ENCODE measurements at places on chromosomes 12 and 14. TPM values are rescaled to one million over a fixed set of nuclear protein-coding genes. Genes with fewer than 3 reads are reported as not detected.

GRCh38 chr12:130133851-130134562 lies 28.3 kb upstream of the FZD10 start:
- DNase-seq: no peak

DNA sequence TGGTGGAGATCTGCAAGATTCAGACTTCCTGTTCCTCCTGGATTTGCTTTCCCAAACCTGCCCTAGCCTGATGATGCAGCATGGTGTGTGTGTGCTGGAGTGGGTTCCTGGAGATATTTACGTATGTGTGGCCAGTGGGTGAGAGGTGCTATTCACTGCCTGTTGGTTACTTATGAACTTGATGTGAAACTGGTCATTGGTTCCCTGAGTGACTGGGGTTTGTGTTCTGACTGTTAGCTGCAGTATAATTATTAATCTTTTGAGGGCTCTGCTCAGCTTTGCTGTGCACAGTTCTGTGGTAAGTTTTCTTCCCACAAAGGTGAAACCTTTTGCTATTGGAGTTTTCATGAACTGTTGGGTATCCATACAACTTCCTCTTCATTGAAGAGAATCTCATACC lies 541.8 kb upstream of the FBXO33 start:
- DNase-seq: no peak

The OVCH1 gene
- total RNA-seq: 0.21 TPM

DNA sequence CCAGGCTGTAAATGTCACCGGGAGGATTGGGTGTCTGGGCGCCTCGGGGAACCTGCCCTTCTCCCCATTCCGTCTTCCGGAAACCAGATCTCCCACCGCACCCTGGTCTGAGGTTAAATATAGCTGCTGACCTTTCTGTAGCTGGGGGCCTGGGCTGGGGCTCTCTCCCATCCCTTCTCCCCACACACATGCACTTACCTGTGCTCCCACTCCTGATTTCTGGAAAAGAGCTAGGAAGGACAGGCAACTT lies 1.3 kb downstream of the GAPDH start:
- no peak for DNase-seq

The MAPK1IP1L gene
- total RNA-seq: 22.9 TPM

The CMKLR1 gene
- total RNA-seq: 0.13 TPM

DNA sequence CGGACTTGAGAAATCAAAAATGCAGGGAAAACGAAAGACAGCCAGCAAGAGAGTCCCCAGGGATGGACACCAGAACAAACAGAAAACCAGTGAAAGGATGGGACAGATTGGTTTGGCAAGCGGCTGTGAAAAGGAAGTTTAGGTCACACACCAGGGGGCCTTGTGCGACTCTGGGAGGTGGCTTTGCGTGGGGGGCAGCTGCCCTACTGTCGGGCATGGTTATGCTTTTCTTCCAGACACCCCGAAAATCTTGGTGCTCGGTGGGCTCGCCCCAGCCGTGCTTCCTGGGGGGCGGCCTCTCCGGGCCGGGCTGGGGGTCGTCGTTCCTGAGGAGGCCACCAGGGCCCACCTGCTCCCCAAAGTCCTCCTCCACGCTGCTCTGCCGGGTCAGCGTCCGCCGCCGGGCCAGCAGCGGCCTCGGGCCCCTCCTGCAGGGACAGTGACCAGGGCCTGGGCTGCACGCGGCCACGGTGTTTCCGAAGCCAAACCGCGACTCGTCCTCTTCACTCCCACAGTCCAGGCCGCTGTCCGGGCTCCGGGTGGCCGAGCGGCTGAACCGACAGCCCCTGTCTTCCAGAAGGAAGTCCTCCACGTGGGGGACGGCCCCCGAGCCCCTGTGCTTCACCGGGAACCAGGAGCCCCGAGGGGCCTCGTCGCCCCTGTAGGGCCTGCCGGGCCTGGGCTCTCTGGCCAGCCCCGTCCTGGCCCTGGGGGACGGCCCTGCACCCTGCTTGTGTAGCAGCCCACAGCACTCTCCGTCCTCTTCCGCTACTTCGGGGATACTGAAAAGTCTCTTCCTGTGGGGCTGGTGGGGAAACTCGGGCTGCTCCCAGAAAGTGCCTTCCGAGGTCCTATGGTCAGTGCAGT lies 86.5 kb downstream of the PIWIL1 start:
- DNase-seq: no peak

DNA sequence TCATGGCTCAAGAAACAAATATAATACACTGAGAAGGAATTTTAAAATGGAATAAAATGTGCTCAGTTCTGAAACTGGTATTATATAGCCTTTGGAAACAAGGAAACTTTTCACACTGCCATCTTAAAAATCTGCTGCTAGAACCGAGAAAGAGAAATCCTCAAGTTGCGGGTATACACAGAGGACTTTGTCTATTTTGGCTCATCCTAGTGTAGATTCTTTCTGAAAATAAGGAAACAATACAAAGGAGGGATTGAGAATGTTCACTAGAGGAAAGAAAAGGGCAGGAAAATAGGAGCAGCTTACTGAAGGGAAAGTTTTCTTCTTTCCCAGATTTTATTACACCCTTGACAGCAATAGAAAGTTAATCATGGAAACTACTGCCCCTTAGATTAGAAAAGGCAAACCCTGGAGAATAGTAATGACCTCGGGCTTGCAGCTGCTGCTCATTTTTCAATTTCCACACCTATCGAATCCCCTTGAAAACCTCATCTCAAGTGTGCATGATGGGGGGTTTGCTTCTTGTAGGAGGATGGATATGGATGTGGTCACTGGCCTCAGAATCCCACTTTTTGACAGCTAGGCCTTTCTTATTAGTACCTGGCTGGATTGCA lies 104.6 kb downstream of the DAAM1 start:
- DNase-seq: no peak

DNA sequence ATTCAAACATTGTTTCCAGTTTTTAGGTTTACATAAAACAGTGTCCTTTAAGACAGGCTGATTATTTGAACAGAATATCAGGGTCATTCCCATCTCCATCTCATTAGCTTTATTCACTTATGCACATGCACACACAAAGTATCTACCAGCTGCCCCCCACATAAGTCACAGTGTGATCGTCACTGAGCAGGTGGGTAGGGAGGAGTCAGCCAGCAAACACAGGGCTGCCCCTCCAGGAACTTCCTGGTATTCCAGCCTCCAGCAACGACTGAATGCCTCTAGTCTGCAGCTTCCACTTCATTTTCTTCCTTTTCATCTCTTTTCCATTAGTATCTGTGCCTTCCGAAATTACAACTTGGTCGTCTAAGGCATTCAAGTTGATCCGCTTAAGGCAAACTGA lies 48.8 kb upstream of the FOXN3 start:
- DNase-seq: no peak

GRCh38 chr14:36241183-36241582 lies 64.7 kb upstream of the PTCSC3 start:
- DNase-seq: no peak

- DNase-seq: no peak
Observed at GRCh38 chr12:76945867-76946266, 67.0 kb upstream of the CSRP2 start.

The PTPN21 gene
- 4.7 TPM for total RNA-seq

GRCh38 chr12:89877136-89877535 lies 168.5 kb upstream of the ATP2B1 start:
- no peak for DNase-seq

The HECTD4 gene
- total RNA-seq: 12.2 TPM

DNA sequence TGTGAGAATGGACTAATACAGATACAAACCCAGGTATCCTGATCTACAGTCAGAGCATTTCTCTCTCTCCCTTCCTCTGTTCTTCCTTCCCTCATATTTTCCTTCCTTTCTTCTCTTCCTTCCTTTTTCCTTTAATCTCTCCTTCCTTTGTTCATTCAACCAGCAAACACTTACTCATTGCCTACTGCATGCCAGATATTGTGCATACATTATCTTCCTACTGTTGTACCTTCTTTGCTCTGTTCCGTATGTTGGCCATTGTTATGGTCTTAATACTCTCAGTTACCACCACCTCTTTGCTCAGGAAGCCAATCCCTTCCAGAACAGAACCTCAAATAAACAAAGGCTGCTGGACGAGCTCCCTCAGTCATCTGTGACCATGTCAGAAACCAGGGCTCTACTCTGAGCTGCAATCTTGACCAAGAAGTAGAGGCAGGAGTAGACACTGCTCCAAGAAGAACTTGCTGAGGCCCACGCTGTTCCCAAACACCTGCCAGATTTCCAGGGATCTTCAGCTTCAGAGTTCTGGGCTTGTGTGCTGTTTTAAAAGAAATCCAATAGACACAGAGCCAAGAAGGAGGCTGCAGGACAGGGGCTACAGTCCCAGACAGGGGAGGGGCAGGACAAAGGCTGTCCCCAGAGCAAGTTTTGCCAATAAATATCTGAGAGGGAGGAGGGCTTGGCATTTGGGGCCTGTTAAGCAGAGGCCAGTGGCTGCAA lies 526.7 kb upstream of the TBX3 start:
- DNase-seq: no peak

The SERPINA5 gene
- total RNA-seq: 0.67 TPM

- DNase-seq: no peak
Observed at GRCh38 chr12:115771065-115771464, 506.4 kb downstream of the MED13L start.

DNA sequence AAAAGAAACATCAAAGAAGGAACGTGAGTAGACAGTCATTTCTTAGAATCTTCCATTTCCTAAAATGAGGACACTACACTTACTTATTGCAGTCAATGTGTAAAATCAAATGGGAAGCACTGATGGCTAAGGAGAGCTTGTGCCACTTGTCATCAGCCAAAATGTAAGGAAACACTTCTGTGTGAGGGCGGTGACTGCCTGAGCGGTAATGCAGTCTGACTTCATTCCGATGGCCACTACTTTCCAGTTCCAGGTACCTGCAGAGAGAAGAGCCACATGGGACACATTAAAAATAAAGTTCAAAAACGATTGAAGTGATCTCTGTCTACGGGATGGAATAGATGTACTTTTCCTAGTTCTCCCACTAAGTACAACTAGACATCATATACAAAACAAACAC lies 96.3 kb downstream of the NELL2 start:
- DNase-seq: no peak
